Adrenal gland (tissue), 19 donors: ENCODE measurements at places on chromosomes 16 and 17. TPM values are rescaled to one million over a fixed set of nuclear protein-coding genes. Genes with fewer than 3 reads are reported as not detected.

The SYCE1L gene
- total RNA-seq: 1.6 TPM

The CEMP1 gene
- total RNA-seq: not detected

The PABPN1L gene
- not detected for total RNA-seq

The TEX14 gene
- 0.57 TPM for total RNA-seq

The ATP2A3 gene
- total RNA-seq: 12.4 TPM

The SUPT4H1 gene
- total RNA-seq: 66.9 TPM

The TMC5 gene
- total RNA-seq: not detected

The MRTFB gene
- 68.1 TPM for total RNA-seq

DNA sequence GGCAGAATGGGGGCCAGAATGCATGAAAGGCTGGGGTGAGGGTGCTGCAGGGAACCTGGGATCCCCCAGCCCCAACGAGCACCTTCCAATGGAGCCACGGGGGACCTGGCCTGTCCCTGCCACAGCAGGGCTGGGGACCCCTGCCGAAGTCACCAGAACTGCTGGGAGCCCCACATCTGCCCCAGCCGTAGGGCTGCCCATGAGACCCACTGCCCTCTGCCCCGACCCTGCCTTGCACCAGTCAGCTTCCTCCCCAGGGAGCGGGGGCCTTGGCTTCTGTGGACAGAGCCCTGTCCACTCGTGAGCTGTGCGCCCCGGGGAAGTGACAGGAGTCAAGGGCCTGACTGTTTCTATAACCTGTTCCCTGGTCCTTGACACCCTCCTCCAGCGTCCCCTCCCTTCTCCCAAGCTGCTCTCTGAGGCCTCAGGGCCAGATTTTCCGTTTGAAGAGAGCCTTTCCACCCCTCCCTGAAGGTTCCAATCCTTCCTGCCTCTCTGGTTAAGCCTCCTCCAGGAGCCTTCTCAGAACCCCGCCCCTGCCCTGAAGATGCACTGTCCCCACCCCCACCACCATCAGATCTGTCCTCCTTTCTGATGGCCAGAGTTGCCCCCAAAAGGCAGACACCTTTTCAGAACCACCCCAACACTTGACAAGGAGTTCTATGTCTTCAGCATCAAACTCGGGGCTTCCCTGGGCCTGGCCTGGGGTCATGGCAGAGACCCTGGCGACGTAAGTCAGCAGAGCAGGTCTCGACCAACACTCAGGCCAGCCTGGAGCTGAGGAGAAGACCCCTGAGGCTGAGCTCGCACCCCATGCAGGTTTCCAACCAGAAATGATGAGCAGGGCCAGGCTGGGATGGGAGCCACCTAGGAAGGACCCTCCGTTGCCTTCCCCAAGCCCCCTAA lies 10.7 kb upstream of the PRR29 start:
- no peaks in the 10 kb centered on the region for H3K36me3 ChIP-seq
- H3K27me3 ChIP-seq: no peaks in the 10 kb centered on the region
- DNase-seq: no peak
- H3K4me1 ChIP-seq: peaks cover 23% of the 10 kb centered on the region
- H3K4me3 ChIP-seq: no peak overlapping the region
- H3K27ac ChIP-seq: no peak overlapping the region

DNA sequence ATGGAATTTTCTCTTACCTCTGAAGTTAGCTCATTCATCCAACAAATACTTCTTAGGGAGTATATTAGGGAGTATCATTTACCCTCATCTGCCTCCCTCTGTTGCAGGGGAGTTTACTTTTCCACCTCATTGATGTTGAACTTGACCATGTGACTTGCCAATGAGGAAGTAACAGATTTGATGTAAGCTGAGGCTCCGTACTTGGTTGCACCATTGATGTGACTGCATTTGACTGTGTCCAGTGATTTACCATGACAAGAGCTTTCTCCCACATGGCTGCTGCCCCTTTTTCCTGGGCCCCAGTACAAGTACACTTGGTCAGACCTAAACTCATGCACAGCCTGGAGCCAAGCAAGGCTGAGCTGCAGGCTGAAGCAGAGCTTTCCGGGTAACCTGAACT lies 81.6 kb upstream of the HS3ST2 start:
- H3K36me3 ChIP-seq: no peaks in the 10 kb centered on the region
- H3K27ac ChIP-seq: no peak overlapping the region
- peaks cover 7% of the 10 kb centered on the region for H3K4me1 ChIP-seq
- H3K27me3 ChIP-seq: no peaks in the 10 kb centered on the region

GRCh38 chr16:83939266-83939855 lies 13.7 kb upstream of the OSGIN1 start:
- H3K27ac ChIP-seq: peak overlapping the region; percentile 60
- no peaks in the 10 kb centered on the region for H3K27me3 ChIP-seq
- no peaks in the 10 kb centered on the region for H3K4me1 ChIP-seq
- DNase-seq: peak; percentile 49
- H3K36me3 ChIP-seq: no peaks in the 10 kb centered on the region

GRCh38 chr16:3249451-3249850 lies 7.0 kb downstream of the MEFV start:
- H3K36me3 ChIP-seq: no peaks in the 10 kb centered on the region
- no peak for DNase-seq
- no peak overlapping the region for H3K27ac ChIP-seq
- H3K4me3 ChIP-seq: no peak overlapping the region
- peaks cover 4% of the 10 kb centered on the region for H3K27me3 ChIP-seq

DNA sequence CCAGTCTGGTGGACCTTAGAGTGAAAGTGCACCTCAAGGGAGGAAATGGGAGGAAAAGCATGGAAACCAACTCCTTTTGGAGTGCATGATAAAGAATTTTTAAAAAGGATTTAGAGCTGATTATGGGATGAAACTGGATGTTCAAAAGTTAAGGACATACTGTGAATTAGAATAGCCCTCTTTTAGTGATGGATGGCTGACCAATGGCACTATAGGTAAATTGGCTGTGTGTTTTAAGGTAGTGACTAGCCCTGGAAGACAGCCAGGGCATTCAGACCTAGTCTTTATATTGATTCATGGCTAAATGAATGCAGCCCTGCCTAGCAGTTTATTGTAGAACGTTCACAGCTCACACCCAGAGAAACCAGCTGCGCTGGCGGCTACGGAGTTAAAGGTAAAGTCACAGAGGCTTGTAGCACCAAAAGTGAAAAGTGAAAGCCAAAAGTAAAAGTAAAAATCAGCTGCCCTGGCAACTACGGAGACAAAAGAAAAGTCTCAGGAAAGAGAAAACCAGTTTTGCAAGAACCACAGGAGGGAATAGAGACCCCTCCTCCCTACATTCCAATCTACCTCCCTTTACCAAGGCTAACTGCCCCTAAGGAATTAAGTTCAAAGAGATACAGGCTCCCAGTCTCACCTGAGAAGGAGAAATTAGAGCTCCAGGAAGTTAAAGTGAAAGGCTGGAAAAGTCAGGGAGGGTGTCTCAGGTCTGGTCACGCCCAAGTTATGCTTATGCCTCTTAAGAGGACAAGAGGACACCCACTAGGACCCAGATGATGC lies 21.8 kb downstream of the ACSM1 start:
- H3K27ac ChIP-seq: no peak overlapping the region
- H3K4me3 ChIP-seq: no peak overlapping the region
- H3K36me3 ChIP-seq: no peaks in the 10 kb centered on the region
- DNase-seq: no peak
- H3K4me1 ChIP-seq: peaks cover 35% of the 10 kb centered on the region
- no peaks in the 10 kb centered on the region for H3K27me3 ChIP-seq

DNA sequence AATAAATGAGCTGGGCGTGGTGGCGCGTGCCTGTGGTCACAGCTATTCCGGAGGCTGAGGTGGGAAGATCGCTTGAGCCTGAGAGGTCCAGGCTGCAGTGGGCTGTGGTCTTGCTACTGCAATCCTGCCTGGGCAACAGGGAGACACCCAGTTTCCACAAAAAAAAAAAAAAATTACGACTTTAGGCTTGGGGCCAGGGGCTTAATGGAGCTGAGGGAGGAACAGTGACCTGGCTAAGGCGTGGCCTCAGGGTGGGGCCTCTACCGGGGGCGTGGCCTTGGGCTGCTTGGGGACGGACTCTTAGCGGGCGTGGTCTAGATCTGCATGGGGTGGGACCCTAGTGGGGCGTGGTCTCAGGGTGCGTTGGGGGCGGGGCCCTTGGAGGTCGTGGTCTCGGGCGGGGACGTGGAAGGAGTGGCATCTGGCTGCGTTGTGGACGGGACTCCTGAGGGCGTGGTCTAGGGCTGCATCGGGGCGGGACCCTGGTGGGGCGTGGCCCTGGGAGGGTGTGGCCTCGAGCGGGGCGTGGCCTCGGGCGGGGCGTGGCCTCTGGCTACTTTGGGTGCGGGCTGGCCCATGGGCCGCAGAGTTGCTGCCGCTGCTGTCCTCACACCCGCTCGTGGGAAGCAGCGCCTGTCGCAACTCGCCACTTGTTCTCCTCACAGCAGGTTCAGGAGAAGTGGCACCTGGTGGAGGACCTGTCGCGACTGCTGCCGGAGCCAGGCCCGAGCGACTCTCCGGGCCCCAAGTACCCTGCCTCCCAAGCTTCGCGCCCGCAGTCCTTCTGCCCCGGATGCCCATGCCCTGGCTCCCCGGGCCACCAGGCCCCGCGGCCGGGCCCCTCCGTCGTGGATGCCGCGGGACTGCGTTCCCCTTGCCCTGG lies 5.8 kb upstream of the C17orf99 start:
- DNase-seq: peak; percentile 88
- no peaks in the 10 kb centered on the region for H3K27me3 ChIP-seq
- H3K27ac ChIP-seq: peak overlapping the region; percentile 55
- no peaks in the 10 kb centered on the region for H3K36me3 ChIP-seq
- peaks cover 21% of the 10 kb centered on the region for H3K4me1 ChIP-seq

DNA sequence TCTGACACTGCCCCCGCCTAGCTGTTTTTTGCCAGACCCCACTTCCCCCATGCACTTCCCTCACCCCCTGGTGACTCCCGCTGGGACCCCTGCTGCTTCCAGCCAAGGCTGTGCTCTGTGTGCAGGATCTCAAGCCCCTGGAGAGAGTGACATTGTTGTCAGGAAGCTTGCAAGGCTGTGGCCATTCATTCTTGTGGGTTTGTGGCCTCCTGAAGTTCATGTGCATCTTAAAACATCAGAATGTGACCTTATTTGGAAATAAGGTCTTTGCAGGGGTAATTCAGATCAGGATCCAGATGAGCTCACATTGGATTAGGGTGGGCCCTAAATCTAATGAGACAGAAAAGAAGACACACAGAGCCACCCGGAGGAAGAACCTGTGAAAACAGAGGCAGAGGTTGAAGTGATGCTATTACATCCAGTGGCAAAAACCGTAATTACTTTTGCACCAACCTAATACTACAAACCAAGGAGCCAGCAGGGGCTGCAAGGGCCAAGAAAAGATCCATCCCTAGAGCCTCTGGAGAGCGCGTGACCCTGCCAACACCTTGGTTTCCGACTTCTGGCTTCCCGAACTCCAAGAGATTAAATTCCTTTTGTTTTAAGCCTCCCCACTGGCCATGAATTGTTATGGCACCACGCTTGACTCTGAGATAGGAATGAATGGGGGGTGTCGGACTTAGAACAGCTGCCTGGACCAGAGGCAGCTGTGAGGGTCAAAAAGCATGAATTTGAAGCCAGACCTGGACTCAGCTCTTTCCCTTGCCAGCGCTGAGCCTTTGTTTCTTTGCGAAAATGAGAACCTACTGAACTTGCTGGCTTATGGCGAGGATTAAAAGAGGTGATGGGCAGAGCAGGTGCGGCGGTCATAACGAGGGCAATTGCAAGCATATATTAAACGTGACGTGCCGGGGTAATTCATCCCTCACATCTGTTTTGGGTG lies 75.5 kb downstream of the BMERB1 start:
- H3K4me3 ChIP-seq: no peak overlapping the region
- no peaks in the 10 kb centered on the region for H3K36me3 ChIP-seq
- DNase-seq: no peak

GRCh38 chr16:49484451-49484849 lies 110.8 kb downstream of the C16orf78 start:
- peaks cover 5% of the 10 kb centered on the region for H3K27me3 ChIP-seq
- no peaks in the 10 kb centered on the region for H3K4me1 ChIP-seq
- no peak overlapping the region for H3K4me3 ChIP-seq
- H3K27ac ChIP-seq: no peak overlapping the region
- H3K36me3 ChIP-seq: no peaks in the 10 kb centered on the region
- DNase-seq: peak; percentile 78

DNA sequence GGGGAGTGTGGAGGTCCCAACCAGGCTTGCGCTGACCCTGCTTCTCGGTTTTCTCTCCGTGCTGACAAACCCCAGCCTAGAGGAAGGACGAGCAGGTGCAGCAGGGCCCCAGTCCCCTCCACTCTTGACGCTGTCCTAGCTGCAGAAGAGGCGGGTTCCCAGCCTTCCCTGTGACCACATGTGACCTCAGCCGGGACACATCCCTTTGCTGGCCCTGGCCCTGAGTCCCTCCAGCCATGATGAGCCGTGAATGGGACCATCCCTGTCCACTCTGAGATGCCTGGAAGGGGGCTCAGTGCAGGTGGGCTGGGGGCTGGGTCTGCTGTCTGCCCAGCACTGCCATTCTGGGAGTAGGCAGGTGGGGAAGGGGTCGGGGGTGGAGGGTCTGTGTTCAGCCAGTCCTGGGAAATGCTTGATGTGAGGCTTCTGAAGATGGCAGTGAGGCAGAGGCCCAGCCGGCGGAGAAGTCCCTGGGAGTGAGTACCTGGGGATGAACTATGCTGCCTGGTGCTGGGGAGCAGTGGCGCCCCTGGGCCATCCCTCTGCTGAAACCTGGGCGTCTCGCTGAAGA lies 1.9 kb upstream of the TUBB3 start:
- peaks cover 34% of the 10 kb centered on the region for H3K4me1 ChIP-seq
- H3K27ac ChIP-seq: peak overlapping the region; percentile 99
- H3K36me3 ChIP-seq: no peaks in the 10 kb centered on the region
- DNase-seq: peak; percentile 65

DNA sequence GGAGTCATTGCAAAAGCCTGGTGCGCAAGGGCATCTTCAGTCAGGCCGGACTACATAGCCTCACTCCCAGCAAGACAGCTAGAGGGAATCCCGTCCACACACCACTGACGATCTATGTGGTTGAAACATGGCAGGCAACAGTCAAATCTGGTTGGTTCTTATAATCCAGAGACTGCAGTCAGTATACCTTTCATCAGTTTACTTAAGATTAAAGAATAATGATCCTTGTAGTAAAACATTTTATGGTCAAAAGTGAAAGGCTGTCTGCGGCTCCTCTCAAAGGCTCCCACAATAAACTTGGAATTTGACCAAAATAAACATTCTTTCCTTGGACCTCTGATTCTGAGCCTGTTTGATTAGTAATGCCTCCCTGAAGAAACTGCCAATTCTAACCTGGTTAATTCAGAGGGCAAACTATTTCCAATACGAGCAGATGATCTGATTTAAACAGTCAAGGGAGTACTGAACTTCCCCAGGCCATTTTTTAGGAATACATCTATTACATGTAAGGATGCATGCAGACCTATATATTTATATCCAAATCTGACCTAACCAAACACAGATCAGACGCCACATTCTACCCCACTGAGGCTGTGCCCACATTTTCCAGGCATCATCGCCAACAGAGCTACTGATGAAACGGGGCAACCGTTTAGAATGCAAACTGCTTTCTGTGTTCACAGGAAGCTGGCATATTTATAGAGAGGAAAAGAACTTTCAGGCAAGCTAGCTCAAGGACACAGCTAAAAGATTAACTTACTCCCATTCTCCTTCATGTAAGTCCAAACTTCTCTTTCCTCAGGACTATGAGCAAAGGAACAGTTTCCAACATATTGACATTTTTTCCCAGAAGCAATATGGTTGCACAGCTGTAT lies 15.3 kb upstream of the TXNDC11 start:
- peak overlapping the region; percentile 45 for H3K27ac ChIP-seq
- DNase-seq: peak; percentile 69
- H3K4me1 ChIP-seq: peaks cover 6% of the 10 kb centered on the region
- no peaks in the 10 kb centered on the region for H3K36me3 ChIP-seq

- peak overlapping the region; percentile 32 for H3K4me3 ChIP-seq
- no peaks in the 10 kb centered on the region for H3K27me3 ChIP-seq
- H3K27ac ChIP-seq: peak overlapping the region; percentile 41
- no peaks in the 10 kb centered on the region for H3K36me3 ChIP-seq
These were observed 442 bp downstream of the ABCC3 start for GRCh38 chr17:50634915-50635731.
